Effector memory CD4-positive, alpha-beta T cell (primary cell): ENCODE measurements at places on chromosomes 6 and 20.

GRCh38 chr20:5061213-5061612 lies 58.5 kb downstream of the PCNA start:
- no peak for DNase-seq

DNA sequence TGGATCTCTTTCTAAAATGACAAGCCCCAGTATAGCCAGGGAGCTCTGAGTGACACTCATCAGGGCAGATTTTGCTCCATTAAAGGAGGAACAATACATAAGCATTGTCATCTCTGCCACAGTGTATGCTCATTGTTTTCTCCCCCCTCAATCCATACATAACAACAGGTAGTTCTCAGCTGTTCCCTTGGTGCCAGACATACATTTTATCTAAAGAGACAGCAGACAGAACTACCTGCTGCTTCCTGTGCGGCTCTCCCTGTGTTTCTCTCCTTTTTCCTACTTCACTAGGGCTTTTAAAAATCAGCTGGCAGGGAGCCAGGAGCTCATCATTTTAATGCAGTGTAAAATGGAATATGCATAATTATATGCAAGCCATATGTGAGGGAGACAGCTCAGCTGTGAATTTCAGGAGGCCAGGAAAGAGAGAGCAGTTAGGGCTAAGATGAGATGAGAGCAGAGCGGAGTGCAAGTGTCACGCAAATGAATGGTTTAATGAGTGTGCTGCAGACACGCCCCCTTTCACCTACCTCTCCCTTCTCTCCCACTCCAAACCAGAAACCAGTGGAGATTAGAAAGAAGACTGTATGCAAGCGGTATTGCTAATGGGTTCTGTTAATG lies 96.0 kb downstream of the SOBP start:
- DNase-seq: no peak

- DNase-seq: no peak
Observed at GRCh38 chr6:34234667-34235306, 1.9 kb upstream of the HMGA1 start.

DNA sequence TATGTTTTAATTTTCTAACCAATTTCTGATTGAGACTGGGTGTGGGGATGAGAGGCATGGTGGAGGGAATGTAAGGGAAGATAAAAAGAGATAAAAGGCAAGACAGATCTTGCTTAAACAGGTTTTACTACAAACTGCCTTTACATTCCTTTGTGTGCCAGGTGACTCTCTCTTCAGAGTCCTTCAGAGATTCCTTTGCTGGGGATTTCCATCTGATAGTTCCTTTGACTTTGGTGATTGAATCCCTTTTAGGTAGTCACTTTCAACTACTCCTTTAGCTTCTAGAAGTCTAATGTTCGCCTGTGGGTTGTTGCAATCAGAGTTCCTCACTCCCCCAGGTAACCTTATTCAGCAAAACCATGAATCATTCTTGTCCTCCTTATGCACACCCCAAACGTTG lies 283.3 kb upstream of the MANEA start:
- no peak for DNase-seq

DNA sequence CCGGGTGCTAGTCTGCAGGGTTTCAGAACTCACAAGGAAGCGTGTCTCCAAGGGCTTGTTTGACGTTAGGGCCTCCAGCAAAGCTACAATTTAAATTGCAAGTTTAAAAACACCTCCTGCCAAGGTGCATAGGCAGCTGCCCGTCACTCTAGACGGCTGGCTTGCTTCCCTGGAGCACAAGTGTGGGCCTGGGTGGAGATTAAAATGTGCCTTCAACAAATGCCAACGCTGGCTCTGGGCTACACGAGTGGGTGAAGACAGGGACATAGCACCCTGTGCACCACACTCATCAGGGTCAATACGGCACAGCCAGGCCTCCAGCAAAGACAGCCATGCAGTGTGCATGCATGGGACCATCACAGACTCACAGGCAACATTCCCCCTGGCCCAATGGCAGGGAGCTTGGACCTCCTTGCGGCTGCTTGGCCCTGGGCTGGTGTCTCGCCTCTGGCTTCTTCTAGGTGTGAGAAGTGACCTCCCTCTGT lies 48.4 kb upstream of the FRMD1 start:
- no peak for DNase-seq

- DNase-seq: no peak
Observed at GRCh38 chr6:155660251-155660977, 204.8 kb upstream of the NOX3 start.
